Glomerular endothelial cell (primary cell): ENCODE measurements at places on chromosomes 11 and 22.

GRCh38 chr11:44564166-44564565 is 1.3 kb upstream of the CD82 start:
- DNase-seq = no peak

- DNase-seq = peak; percentile 27
Measured at GRCh38 chr11:95682552-95682951, 107.0 kb downstream of the FAM76B start.

DNA sequence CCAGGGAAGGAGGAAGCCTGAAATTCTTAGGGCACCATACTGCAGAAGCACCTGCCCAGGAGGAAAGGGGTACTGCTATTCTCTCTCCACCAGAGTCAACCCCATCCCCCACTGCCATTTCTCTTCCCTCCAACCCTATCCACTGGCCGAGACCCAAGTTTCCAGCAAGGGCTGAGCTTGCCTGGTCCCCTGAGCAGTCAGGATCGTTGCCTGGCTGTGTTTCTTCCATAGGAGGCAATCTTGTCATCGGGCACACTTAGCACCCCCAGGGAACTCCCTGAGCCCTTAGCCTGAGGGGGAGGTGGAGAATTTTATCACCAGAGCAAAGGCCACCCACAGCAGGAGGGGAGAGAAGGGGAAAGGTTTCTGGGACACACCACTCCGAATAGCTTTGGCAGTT is 115.8 kb upstream of the NECTIN1 start:
- DNase-seq = no peak

GRCh38 chr11:111776398-111777093 is 10.4 kb upstream of the PPP2R1B start:
- DNase-seq = no peak

- DNase-seq = no peak
Measured at GRCh38 chr11:64751136-64751535, 7.2 kb upstream of the RASGRP2 start.

GRCh38 chr11:119891055-119891768 is 162.2 kb upstream of the NECTIN1 start:
- no peak for DNase-seq

- DNase-seq = no peak
Measured at GRCh38 chr22:33202455-33202854, 144.3 kb upstream of the SYN3 start.

- DNase-seq = no peak
Measured at GRCh38 chr11:133382131-133382812, 150.0 kb downstream of the OPCML start.

- DNase-seq = no peak
Measured at GRCh38 chr11:124890151-124890550, 7.5 kb downstream of the ROBO4 start.

DNA sequence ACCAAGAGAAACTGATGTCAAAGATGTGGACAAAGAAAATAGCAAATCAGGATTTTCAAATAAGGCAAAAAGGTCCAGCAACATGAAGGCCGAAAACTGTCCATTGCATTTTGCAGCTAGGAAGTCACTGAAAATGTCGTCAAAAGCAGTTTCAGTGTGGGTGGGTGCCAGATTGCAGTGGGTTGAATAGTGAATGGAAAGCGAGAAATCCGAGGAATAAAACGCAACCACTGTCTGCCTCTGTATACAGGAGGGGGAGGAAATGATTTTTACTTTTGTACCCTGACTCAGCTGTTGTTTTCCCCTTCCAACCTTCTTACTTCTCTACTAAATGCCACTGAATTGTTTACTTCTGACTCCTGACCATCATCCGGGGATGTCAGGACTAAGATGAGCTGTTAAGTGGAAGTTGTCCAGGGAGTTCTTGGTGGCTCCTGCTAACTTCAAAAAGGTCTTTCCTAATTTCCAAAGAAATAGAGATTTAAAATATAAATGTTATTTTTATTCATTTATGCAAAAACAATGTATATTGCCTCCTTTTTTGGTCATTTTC is 64.9 kb upstream of the BIRC3 start:
- DNase-seq = no peak

- no peak for DNase-seq
Measured at GRCh38 chr11:11983427-11983826, 25.0 kb downstream of the DKK3 start.

GRCh38 chr11:13760115-13760514 is 91.6 kb downstream of the FAR1 start:
- DNase-seq = no peak

- DNase-seq = no peak
Measured at GRCh38 chr22:20805972-20806471, 32.1 kb downstream of the SERPIND1 start.

GRCh38 chr11:61168800-61169199 is 7.6 kb upstream of the VPS37C start:
- DNase-seq = no peak

DNA sequence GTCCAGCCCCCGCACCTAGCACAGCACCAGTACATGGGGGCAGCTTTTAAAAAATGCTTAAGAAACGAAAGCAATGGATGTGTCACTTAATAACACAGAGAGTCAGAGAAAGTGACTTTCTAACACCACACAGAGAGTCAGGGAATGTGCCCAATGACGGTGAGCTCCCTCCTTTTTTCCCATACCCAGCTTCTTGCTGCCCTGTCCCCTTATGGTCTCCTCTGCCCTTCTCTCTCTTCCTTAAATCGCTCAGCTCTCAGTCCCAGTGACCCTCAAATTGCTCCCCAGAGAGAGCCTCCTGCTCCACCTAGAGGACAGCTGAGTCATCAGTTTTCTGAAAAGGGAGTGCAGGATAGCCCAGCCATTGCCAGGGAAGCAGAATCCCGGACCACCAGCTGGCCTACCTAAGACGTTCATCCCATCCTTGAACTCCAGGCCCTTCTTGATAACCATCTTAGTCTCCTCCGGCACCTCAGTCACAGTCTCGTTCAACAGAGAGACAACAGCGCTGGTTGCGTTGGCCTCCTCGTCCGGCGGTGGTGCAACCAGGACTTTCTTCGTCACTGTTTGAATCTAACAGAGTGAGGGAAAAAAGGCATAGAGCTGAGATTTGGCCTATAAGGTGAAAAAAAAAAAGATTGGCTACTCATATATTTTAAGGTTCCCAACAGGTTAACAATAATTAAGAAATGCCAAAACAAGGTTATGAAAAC is 113.5 kb downstream of the SLC1A2 start:
- DNase-seq = no peak

DNA sequence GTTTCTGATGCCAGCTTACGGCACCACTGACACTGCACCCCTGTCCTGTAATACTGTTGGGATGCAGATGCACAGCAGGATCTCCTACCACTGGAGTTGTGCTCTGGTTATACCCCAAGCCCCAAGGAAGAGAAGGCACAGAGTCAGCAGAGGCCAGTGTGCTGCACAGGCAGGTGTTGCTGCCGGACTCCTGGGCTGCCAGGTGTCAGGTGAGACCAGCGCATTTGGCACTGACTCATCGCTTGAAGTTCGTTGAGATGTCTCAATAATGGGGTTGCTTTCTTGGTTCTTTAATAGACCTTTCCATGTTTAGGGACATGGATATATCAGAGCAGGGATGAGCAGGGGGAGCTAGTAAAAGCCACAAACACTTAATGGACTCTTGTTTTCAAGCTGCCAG is 75.7 kb upstream of the TTC12 start:
- no peak for DNase-seq

- no peak for DNase-seq
Measured at GRCh38 chr11:12964650-12965049, 44.5 kb upstream of the RASSF10 start.

DNA sequence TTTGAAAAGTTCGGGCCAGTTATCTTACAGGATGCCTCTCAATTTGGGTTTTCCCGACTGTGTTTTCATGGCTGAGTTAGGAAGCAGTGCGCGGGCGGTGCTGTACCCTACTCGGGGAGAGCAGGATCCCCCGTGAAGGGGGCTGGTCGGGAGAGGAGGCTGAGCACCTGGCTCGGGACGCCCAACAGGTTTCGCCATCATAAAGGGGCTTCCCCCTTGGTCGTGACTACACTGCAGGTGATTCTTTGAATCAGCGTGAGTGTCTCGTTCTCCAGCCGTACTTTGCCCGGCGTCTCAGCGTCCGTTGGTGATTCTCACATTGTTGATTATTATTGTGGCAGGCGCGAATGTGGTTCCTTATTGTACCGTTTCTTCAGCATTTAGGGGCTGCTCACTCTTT is 46.6 kb downstream of the ST14 start:
- DNase-seq = no peak

GRCh38 chr11:69193629-69194028 is 37.9 kb downstream of the SMIM38 start:
- no peak for DNase-seq

- no peak for DNase-seq
Measured at GRCh38 chr11:61731952-61732675, 20.3 kb upstream of the MYRF start.

- no peak for DNase-seq
Measured at GRCh38 chr11:117831661-117832415, 7.3 kb upstream of the FXYD2 start.

GRCh38 chr11:92266806-92267205 is 42.2 kb downstream of the FAT3 start:
- DNase-seq = no peak

DNA sequence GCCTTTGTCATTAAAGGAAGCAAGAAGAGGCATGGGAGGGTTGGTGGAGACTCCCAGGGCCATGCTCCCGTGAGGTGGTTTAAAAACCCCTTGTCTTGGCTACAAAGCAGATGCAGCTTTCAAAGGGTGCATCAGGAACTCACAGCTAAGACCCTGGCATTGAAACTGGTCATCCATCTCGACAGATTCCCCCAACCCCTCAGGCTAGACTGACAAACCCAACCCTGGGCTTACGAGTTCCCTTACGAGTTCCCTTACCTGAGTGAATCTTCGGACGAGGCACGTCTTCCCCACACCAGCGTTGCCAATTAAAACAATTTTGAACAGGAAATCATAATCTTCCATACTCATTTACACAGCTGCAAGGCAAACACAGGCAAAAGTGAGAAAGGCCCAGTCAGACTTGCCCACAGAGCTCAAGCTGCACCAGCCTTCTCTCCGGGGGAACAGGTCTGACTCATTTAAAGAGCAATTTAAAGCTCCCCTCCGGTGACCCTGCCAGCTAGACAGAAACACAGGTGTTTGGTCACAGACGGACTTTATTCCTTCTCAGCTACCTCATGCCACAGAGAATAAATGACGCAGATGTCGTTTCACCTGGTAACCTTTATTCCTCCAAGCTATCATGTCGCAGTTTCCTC is 74.6 kb downstream of the RAB30 start:
- no peak for DNase-seq

DNA sequence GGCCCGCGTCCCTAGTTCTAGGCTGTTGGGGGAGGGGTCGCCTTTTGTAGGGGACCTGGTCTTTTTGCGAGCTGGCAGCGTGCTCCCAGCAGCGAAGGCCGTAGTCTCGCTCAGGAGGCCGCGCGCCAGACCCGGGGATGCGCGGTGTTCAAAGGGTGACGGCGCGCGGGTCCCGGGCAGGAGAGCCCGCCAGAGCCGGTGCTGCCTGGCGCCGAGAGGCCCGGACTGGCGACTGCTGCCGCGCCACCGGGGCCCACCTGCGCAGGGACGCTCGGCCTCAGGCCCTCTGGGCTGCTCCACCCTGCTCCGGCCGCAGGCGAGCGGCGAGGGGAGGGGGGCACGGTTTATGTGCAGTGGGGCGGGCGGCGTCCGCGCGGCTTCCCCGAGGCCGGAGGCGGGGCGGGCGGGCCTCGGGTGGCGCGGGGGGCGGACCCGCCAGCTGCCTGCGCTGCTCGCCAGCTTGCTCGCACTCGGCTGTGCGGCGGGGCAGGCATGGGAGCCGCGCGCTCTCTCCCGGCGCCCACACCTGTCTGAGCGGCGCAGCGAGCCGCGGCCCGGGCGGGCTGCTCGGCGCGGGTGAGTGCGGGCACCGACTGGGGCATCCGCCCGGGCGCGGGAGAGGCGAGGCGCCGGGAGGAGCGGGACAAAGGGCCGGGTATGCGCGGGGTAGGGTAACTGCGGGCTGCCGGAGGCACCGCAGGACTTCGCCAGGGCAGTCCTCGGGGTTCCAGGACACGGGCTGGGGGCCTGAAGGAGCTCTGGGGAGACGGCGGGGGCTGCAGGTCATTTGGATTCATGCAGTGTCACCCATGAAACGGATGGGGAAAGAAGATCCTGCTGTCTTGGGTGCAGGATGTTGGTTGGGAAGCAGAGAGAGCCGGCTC is at the start of gene PRSS23:
Gene PRSS23, plus strand, starts transcription at position 467 of the 884 bp plus-strand sequence. CDS start 7,102 bp downstream, outside the sequence.
- DNase-seq = no peak

- DNase-seq = no peak
Measured at GRCh38 chr11:11420899-11421285, 67.8 kb upstream of the CSNK2A3 start.

- DNase-seq = no peak
Measured at GRCh38 chr11:69801513-69802335, 17.5 kb downstream of the FGF3 start.

- DNase-seq = no peak
Measured at GRCh38 chr22:39932918-39933649, 27.1 kb upstream of the TMA7B start.

DNA sequence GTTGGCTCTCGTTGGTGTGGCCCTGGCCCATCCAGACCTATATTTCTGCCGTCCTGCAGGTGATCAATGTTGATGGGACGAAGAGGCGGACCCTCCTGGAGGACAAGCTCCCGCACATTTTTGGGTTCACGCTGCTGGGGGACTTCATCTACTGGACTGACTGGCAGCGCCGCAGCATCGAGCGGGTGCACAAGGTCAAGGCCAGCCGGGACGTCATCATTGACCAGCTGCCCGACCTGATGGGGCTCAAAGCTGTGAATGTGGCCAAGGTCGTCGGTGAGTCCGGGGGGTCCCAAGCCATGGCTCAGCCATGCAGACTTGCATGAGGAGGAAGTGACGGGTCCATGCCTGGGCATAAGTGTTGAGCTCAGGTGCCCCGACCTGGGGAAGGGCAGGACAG is 57.1 kb upstream of the PPP6R3 start:
- DNase-seq = no peak

- DNase-seq = no peak
Measured at GRCh38 chr22:37320726-37321677, 38.7 kb downstream of the CYTH4 start.

- DNase-seq = no peak
Measured at GRCh38 chr11:57781529-57781943, 19.9 kb downstream of the CTNND1 start.

DNA sequence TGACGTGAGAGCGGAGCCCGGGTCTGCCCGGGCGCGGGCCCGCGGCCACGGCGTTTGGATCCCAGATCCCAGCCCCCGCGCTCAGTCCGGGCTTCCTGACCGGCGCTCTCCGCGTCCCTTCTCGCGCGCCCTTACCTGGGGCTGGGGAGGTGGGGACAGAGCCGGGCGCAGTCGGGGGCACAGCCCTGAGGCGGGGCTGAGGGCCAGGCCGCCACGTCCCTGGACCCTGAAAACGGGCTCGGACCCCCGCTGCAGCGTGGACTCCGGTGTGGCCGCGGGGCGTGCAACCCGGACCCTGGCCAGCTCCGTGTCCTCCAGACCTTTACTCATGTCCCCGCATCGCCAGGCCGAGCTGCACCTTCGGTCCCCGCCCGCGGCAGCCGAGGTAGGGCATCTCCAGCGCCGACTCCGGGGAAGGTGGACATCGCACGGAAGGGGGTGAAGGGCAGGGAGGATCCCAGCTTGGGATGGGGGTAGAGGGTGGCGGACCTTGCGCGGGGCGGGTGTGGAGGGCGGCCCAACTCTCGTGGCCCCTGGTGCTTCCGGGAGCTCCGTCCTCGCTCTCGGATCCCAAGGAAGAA is 9.9 kb upstream of the AIFM3 start:
- DNase-seq = no peak

- DNase-seq = no peak
Measured at GRCh38 chr11:115720602-115721245, 216.5 kb upstream of the CADM1 start.
